ENCODE measurements at places on chromosomes 13 and 19.

DNA sequence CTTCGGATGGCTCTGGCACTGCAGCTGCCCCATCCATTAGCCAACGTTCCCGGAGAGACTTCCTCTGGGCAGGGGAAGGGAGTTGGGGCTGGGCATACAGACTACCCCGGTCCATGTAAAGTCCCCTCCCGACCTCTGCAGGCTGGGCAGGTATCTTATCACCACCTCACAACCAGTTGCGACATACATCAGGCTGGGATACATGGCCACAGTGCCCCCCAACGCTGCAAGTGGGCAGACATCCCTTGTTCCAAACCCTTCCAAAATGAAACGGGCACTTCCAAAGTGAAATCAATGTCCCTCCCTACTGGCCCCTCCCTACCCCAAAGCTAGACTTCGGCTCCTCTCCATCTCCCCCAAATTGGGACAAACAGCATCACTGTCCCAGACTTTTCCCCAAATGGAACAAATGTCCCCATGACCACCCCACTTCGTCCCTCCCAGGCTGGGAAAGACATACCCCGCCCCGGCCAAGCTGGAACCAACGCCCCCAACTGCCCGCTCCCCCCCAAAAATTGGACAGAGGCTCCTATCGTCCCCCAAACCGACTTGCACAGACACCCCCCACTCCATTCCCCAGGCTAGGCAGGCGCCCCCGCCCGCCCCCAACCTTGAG is 5.0 kb downstream of the PALM3 start:
- DNase-seq, result no peak

DNA sequence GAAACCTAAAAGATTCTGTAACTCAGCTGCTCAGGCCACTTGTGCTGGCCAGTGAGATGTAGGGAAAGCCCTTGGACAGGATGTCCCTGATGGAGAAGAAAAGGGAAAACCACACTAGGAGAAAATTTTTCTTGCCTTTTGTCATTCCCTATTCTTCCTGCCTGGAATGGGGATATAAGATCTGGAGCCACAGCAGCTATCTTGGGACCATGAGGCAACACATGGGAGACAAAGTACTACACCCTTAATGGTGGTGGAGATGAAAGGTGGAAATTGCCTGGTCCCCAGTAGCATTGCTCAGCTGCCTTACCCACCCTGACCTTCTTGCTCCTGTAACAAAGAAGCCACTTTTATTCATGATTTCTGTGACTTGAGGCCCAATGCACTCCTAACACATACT is 9.4 kb downstream of the RSPH6A start:
- no peak for DNase-seq

DNA sequence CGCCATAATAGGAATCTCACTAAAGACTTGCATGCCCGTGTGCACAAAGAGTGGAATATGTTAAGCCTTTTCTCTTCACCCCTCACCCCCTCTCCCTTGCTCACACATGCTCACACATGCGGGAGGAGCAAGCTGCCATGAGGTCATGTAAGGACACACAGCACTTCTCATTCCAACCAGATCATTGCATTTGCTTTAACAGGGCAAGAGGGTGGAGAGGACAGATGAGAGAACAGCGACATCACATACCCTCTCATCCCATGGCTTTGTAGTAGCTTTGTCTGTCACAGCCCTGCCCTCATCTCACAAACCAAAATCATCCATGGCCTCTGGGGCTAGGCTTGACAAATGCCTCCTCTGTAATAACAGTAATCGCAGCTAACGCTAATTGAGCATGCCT is 145.6 kb upstream of the FRY start:
- no peak for DNase-seq

GRCh38 chr19:15159251-15159650 is 41.5 kb downstream of the NOTCH3 start:
- DNase-seq, result no peak

- DNase-seq, result no peak
Measured at GRCh38 chr19:1037621-1038064, 2.3 kb upstream of the ABCA7 start.

- no peak for DNase-seq
Measured at GRCh38 chr13:42275506-42275905, 3.6 kb downstream of the AKAP11 start.

GRCh38 chr13:79194272-79194671 is 211.8 kb downstream of the RBM26 start:
- no peak for DNase-seq

DNA sequence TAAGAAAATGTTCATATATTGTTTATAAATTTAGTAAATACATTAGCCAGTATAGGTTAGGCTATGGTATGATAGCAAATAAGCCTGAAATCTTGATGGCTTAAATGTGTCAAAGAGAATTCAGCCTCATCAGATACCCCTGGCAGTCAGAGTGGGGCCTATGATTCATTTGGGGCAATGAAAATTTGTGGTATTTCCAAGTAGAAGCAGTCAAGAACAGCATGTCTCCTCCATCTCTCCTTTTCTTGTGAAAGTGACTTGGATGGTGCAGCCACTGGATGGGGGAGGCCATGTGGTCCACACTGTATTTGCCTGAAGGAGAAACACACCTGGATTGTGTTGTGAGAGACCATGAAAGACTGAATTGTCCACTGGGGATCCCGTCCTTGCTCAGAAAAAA is 82.7 kb downstream of the DLEU7 start:
- no peak for DNase-seq

- no peak for DNase-seq
Measured at GRCh38 chr19:16673231-16673630, 12.3 kb downstream of the TMEM38A start.

DNA sequence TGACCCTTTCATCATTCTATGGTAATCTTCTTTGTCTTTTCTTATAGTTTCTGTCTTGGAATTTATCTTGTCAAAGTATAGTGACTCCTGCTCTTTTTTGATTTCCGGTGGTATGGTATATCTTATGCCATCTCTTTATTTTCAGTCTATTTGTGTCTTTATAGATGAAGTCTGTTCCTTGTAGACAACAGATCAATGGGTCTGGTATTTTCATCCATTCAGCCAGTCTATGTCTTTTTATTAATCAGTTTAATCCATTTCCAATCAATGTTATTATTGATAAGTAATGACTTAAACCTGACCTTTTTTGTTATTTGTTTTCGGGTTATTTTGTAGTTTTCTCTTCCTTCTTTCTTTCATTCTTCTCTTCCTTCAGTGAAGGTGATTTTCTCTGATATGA is 495.9 kb upstream of the PCDH9 start:
- no peak for DNase-seq

GRCh38 chr19:18514800-18515682 is 6.8 kb downstream of the ELL start:
- no peak for DNase-seq

GRCh38 chr19:19074196-19074882 is 10.5 kb downstream of the SLC25A42 start:
- no peak for DNase-seq

- DNase-seq, result no peak
Measured at GRCh38 chr13:113850722-113851479, 13.0 kb downstream of the GAS6 start.

DNA sequence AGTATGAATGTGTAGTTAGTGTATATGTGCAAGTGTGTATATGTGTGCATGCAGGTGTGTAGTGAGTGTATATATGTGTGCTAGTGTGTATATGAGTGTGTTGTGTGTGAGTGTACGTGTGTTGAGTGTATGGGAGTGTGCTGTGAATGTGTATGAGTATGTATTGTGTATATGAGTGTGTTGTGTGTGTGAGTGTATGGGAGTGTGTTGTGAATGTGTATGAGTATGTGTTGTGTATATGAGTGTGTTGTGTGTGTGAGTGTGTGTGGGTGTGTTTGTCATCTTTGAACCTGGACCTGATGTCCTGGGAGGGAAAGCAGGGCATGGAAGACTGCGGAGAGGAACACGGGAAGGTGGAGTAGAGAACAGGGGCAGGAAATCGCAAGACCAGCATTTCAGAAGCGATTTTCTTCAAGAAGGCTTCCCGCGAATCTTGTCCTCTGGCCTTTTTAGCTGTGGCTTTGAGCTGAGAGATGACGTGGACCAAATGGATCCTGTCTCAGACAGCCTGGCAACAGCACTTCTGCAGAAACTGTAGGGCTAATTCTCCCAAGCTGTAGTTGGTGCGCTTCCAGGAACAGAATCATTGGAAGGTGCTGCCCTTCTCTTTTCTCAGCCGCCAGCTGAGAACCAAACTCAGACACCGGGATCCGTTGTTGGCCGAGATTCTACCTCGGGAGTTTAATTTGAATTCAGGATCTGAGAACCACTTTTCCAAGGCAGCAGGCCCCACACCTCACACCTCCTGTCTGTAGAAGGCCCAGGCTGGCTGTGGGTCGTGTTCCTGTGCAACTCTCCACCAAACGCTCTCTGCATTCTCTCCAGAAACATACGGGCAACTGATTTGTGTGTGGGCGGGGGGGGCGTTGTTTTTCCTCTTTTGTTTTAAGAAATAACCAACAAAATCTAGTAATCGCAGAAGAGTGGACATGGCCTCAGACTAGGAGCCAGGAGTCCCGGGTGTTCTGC is 94.7 kb upstream of the RAP2A start:
- DNase-seq, result no peak

- no peak for DNase-seq
Measured at GRCh38 chr13:98650396-98651107, 73.6 kb upstream of the STK24 start.

DNA sequence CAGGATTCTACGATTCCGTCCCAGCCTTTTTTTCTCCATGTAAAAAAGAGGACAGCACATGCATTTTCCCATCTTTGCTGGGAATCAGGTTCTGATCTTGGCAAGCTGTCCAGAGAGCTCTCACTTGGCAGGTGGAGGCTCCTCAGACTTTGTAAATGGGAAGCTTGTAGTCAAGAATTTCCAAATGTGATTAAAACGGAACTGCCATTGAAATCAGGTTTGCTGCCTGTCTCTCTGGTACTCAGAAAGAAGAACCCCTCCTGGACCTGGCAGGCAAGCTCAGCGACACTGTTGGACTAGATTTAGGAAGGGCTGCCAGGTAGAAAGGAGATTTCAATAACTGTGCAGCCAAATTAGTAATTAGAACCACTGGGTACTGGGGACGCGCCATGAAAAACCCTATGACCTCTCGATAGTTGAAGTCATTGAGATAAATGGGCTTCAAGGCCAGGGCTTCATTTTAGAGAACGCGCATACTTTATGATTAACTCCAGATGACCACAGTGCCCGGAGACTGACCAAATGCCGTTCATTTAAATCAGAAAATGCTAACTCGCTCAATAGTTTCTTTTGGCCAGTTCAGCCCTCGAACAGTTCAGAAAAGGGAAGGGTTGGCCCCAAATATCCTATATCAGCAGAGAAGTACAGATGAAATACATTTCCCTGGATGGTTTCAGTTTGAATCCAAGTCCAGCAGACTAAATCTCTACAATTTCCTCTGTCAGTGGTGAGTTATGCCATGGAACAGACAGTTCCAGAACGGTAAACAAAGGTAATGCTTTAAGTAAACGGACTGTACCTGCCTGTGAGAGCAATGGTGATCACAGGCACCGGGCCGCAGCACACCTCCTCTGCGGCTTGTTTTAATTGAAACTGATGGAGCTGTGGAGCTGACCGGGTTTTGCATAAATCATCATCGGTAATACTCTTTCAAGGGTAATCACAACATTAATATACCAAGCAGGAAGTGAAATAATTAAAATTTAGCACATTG is 517.4 kb downstream of the RFC3 start:
- DNase-seq, result no peak

DNA sequence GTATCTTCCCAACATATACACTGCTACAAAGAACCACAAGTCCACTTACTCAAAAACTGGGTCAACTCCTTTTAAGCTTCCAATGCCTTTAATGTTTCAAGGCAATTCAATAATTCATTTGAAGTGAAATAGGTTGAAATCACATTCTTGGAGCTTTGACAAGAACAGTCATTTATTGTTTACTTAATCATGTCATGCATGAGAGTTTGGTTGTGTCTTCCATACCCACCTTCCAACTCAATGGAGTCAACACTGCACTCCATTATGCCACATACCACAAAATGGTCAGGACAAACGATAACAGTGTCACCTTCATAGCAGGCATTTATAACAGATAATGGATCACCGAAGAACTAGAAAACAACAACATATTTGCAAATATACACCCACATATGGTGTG is 506.3 kb downstream of the UQCRFS1 start:
- DNase-seq, result no peak

DNA sequence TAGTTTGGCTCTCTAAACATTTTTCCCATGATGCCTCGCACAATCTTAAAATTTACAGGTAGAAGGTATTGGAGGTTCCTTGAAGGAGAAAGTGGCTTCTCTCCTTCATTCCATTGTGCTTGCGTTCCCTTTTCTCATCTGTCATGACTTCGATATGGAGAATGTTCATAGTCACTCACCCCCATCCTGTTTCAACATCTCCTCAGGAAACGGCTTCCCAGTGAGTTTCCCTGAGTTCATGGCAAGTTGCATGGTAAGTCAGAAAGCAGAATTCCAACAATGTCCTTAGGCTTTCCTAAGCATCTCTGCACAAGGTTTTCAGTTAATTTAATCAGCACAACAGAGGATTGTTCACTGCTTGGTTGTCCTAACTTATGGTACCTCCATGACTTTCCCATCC is 581.8 kb upstream of the SLITRK5 start:
- no peak for DNase-seq

DNA sequence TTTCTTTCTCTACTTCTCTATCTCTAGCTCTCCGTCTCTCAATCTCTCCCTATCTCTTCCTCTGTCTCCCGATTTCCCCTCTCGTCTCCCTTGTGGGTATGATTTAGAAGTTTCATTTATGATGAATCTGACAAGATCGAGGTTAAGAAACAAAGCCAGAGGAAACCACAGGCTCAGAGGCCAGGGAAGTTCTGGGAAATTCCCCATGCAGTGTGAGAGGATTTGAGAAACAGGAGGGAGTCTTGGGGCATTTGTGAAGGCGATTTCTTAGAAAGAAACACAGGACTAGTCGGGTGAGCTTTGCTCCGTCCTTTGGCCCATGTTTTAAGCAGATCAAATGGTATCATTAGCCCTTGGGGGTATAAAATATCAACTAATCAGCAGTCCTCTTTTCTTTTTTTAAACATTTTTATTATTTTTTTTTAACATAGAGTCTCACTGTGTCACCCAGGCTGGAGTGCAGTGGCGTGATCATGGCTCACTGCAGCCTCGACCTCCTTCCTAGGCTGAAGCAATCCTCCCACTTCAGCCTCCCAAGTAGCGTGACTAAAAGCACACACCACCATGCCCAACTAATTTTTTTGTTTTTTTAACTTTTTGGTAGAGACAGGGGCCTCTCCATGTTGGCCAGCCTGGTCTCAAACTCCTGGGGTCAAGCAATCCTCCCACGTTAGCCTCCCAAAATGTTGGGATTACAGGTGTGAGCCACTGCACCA is 25.8 kb downstream of the TNFSF9 start:
- no peak for DNase-seq

- no peak for DNase-seq
Measured at GRCh38 chr13:48570216-48570828, 37.4 kb upstream of the RCBTB2 start.
